Stimulated activated naive CD8-positive, alpha-beta T cell treated with anti-CD3 and anti-CD28 coated beads, Interleukin-15, Interleukin-2, amounts not matched to agents 100 U/mL and 50 U/mL, for 24 hours (primary cell): ENCODE measurements at places on chromosomes 5 and 9.

GRCh38 chr9:93112864-93113389 is 16.9 kb downstream of the CARD19 start:
- no peak for DNase-seq

DNA sequence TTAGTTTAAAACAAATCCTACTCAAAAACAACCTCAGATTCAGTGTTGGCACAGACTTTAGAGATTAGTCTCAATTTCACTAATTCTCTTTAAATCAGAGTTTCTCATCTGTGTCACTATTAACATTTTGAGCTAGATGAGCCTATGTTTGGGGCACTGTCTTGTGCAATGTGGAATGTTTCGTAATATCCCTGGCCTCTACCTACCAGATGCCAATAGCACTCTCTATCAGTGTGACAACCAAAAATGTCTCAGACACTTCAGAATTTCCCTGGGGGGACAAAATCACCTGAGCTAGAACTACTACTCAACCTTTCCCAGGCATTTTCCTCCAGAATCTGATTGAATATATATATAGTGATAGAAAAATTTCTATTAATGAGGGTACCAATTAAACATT is 465.2 kb upstream of the RGMB start:
- DNase-seq: no peak

DNA sequence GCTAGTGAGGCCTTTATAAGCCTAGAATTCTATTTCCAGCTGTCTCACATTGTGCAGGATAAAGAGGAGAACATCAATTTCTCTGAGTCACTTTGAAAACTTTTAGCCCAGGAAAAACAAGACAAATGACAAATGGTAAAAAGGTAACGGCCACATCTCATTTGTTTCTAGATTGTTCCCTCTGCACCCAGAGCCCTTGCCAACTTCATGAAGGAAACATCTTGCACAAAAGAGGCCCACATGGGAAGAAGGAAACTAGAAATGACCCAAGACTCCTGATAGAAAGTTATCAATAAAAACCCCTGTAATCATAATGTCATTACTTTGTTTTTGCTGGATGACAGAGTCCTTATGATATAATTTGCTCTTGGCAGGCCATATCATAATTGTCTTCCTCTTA is 5.3 kb downstream of the DPYSL3 start:
- DNase-seq: no peak

- no peak for DNase-seq
Measured at GRCh38 chr5:104370523-104370922, 807.9 kb upstream of the NUDT12 start.

GRCh38 chr9:32394381-32395049 is 10.1 kb downstream of the ACO1 start:
- no peak for DNase-seq

- no peak for DNase-seq
Measured at GRCh38 chr5:108093186-108093585, 288.7 kb downstream of the FBXL17 start.

DNA sequence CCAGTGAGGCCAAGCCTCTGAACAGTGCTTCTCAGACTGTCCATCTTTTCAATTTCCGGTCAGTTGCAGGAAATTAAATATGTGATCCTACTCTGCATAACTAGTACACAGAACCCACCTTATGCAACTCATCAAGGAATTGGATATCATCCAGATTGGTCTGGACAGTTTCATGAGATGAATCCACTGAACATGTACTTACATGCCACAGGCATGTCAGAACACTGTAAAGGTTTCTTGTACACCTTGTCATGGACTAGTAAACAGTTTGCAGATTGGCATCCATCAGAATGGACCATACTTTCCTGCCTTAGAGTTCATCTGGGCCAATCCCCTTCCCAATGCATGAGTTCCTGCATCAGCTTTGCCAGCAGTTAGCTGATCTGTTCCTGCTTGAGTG is 30.4 kb downstream of the GARNL3 start:
- DNase-seq: no peak

DNA sequence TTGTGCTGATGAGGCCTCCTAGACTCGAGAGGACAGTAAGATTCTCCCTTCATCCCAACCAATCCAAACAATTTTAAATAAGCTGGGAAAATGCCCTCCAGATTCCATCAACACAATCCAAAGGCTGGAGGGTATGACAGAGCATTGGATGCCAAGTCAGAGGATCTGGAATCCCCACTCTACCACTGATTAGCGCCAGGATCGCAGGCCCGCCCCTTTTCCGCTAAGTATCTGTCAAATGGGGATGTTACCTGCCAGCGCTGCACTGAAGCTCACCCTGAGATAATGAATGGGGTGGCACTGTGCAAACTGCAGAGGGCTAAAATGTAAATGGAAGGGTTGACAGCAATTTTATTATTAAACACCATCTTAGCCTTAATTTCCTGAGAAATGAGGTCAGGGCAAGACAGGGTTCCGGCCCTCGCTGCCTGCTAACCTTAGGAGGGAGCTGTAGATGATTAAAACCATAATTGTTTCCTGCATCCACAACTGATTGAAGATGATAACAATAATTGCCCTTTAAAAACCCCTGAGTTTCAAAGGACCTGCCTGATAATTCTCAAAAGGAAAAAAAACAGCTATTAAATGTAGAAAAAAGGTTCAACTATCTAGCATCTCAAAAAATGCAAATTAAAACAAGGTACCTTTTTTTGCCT is 31.6 kb upstream of the GABBR2 start:
- no peak for DNase-seq

GRCh38 chr9:116641292-116642059 is 45.6 kb upstream of the TRIM32 start:
- DNase-seq: no peak

GRCh38 chr9:69445251-69445650 is 120.2 kb downstream of the ENTREP1 start:
- DNase-seq: no peak

DNA sequence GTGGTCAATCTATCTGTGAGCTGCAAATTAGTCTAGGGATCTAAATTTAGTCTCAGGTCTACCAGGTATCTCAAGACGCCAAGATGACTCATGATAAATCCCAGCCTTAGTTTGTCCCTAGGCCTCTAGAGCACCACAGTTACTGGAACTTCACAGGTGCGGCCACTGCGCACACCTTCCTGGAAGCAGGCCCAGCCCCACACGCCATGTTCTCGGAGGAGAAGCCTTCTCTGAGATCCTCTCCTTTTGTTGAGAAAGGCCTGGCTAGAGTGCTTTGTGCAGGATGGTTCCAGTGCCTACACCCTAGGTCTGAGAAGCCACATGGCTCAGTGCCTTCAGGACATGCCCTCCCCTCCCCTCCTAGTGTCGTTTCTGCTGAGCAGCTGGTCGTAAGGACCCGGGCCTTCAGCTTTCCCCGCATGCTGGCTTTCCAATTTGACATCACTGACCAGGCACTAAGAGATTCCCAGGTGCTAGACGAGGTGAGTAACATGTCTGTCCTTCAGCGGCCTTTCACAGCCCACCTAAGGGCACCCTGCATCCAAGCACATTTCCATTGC is 51.9 kb downstream of the IPPK start:
- no peak for DNase-seq

GRCh38 chr9:99561961-99562565 is 259.6 kb upstream of the NR4A3 start:
- no peak for DNase-seq

- DNase-seq: no peak
Measured at GRCh38 chr9:108282872-108283271, 572.9 kb downstream of the ACTL7B start.

DNA sequence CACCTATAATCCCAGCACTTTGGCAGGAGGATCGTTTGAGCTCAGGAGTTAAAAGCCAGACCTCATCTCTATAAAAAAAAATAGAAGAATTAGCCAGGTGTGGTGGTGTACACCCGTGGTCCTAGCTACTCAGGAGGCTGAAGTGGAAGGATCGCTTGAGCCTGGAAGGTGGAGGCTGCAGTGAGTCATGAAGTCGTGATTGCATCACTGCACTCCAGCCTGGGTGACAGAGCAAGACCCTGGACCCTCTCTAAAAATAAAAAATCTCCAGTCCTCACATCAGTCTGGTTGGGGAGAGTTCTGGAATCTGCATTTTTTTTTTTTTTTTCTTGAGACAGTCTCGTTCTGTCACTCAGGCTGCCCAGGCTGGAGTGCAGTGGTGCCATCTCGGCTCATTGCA is 9.3 kb downstream of the FPGS start:
- DNase-seq: no peak
